ENCODE measurements at places on chromosomes 13 and 19.

DNA sequence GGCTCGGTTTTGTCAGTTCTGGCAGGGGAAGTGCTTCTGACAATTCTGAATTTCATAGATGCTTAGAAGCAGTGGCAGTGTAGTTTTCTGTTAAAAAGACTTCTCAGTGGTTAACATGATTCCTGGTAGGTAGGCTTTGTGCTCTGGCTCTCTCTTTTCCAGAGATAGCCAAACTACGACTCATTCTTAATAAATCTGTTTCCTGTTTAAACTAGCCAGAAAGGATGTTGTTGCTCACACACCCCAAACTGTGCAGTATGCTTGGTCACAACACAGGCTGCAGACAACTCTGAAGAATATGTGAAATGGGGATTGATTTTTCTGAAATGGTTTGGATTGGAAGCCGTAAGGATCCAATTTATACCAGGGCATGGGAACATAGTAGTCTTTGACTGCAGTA lies 711.5 kb downstream of the PCDH17 start:
- DNase-seq: no peak

DNA sequence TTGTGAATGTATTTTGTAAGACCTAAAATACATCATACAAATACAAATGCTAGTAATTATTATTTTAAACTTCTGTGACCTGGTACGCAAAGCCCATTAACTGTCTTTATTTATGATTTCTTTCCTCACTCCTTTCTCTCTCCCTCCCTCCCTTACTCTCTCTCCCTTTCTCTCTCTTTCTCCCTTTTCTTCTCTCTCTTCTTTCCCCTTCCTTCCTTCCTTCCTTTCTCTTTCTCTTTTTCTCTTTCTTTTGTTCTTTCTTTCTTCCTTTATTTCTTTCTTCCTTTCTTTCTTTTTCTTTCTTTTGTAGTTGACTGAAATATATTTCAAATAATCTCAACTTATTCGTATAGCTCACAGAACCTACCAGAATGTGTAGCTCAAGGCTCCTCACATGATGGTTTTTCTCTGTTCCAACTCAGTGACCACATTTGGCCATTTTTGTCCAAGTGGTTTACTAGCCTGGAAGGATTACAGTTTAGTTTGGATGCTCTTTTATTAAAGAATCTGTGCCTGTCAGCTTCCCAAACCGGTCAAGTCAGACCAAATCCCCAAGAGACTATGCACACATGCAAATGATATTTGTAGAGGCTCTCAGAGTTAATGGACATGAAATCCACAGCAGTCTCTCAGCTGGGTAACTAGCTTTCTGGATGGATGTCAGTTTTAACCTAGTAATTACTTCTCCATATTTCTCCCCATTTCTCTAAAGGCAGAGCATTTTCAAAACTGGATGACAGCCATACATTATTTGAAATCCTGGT lies 71.7 kb downstream of the POSTN start:
- no peak for DNase-seq

- no peak for DNase-seq
Measured at GRCh38 chr13:56906909-56907308, 233.8 kb upstream of the PRR20A start.

DNA sequence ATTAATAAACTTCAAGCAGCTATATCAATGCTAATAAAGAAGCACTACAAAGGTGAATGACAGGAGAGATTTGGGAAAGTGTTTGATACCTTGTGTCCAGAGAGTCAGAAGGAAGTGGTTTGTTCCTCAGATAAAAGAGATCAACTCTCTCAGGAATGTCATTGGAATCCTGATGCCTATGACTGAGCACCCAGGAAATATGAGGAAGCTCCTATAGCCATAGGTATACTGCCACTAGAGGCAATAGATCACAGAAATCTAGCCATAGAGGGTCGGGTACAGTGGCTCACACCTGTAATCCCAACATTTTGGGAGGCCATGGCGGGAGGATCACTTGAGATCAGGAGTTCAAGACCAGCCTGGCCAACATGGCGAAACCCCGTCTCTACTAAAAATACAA lies 612.6 kb downstream of the DACH1 start:
- no peak for DNase-seq

GRCh38 chr19:18109341-18109732 lies 11.8 kb downstream of the MAST3 start:
- DNase-seq: no peak

- no peak for DNase-seq
Measured at GRCh38 chr13:36454987-36455386, 22.7 kb downstream of the CCNA1 start.

GRCh38 chr13:112885782-112886268 lies 83.2 kb upstream of the MCF2L start:
- DNase-seq: peak; percentile 82

GRCh38 chr19:38224014-38224862 lies at the start of gene DPF1:
TSS of gene DPF1 (minus strand) at chr19:38224222. CDS start at chr19:38224142, 80 bp downstream.
- peak; percentile 91 for DNase-seq

DNA sequence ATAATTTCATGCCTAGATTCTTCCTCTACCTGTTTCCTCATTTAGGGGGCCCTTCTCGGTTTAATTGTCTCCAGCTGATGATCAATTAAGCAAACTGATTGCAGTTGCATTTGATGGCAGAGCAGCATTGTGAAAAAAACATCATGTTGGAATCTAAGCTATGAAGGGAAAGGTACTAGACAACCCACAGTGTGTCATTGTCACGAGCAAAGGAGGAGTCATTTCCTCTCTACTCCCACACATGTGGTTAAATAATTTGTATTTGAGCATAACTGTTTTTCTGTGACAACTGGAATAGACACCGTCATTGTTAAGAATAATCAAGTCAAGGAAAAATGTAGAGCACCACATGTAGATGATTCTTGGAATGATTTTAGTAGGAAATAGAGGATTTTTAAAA lies 240.3 kb downstream of the DCT start:
- peak; percentile 50 for DNase-seq

Measured in Daoy (cell line).